NCI-H1930 (cell line): ENCODE measurements at places on chromosomes 1 and 21.

- no peak for DNase-seq
These were observed 28.5 kb downstream of the SLC26A9 start for GRCh38 chr1:205914730-205915129.

DNA sequence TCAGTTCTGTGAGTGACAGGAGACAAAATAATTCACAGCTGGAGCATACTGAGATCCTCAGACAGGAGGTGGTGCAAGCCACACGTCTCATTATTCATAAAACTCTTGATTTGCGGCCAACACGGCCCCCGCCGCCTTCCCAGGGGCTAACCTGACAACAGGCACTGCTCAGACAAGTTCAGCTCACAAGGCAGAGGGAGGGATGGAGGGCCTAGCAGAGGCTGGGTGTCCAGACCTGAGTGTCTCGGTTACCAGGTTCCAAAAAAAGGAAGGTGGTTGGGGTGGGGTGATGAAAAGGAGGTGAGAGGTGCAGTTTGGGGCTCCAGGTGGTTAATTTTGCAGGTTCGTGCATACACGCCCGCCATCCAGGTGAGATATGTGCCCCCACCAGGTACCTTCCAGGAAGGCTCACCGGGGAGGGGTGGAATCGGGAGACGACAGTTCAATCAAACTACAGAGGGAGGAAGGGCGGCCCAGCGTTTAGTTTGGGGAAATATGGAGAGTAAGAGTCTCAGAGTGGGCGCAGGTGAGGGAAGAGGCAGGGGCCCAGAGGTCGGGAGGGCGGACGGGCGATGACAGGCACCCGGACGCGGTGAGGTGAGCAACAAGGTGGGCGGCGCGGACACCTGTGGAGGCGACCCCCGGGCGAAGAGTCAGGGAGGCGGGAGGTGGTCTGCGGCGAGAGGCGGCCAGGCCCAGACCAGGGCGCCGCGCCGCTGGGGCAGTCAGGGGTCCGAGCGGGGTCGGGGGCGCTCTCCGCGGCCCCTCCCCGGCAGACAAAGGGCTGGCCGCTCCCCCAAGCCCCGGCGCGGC is 629 bp downstream of the CTNNBIP1 start:
- no peak for DNase-seq

DNA sequence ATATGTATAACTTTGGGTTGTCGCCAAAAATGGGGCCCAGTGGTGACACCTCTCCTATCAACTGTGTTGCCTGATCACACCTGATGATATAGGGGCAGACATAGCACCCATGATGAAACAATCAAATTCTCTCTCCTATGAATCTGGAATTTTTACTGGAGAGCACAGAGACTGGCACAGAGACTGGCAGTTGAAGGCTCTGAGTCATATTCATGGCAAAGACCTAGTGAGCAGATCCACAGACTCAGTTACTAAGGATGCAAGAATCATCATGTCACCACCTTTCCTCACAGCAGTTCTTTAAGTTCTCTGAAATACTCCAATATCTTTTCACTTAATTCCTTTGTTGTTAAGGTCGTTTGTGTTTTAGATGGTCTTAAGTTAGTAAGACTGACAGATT is 60.0 kb downstream of the APCS start:
- no peak for DNase-seq

- DNase-seq, result no peak
These were observed 66.1 kb downstream of the TTC3 start for GRCh38 chr21:37139154-37139553.

GRCh38 chr1:150566589-150567340 is 12.6 kb downstream of the MCL1 start:
- no peak for DNase-seq
